ENCODE measurements at places on chromosomes 5 and 9.

DNA sequence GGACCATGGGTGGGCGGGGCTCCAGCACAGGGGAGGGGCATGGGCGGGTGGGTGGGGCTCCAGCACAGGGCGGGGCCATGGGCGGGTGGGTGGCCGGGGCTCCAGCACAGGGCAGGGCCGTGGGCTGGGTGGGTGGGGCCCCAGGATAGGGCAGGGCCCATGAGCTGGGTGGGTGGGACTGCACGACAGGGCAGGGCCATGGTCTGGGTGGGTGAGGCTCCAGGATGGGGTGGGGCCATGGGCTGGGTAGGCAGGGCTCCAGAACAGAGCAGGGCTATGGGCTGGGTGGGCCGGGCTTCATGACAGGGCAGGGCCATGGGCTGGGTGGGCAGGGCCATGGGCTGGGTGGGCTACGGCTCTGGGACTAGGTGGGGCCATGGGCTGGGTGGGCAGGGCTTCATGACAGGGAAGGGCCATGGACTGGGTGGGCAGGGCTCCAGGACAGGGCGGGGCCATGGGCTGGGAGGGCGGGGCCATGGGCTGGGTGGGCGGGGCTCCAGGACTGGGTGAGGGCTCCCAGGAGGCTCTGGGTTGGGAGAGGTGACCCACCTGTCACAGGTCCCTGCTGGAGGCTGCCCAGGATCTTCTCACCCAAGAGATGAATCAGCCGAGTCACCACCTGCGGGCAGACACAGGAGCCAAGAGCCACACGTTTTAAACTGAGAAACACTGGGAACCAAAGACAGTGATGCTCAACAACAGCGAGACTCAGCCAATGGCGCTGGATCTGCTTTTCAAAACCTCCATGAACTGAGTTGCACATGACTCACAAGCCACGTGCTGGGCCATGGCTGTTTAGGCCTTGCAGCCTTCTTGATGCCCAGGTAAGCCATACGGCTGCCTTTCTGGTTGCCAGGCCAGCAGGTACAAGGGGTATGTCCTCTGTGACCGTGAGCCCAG lies 33.6 kb upstream of the NSMF start:
- DNase-seq: no peak

DNA sequence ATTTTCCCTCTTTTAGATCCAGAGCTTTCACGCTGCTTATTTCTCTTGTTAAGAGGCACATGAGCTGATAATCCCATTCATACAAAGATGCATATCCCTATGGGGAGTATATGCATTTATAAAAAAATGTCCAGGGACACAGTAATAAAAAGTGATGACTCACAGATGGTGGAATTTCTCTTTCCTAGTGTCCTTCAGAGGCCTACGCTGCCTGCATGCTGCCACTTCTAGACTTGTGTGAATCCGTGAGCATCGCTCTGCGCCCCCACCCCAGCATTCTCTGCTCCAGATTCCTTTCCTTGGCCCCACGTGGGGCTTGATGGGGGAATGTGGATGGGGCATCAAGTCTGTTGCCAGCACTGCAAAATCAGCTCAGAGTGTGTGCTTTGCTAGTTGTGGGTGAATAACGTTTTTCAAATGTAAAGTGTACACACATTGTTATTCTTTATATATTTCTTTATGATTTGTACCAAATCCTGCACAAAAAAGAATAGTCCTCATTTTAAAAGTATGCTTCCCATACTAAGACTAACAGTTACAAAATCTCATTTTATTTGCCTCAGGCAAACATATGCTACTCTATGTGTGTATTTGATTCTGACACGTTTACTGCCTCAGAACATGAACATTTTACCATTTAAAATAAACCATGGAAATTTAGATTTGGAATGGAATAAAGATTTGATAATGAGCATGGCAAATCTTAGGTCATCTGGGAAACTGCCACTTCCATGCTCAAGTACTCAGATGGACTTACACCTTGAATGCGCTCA lies 22.4 kb upstream of the RASGRF2 start:
- DNase-seq: no peak

- DNase-seq: no peak
Observed at GRCh38 chr5:2240118-2240904, 357.6 kb upstream of the IRX4 start.

DNA sequence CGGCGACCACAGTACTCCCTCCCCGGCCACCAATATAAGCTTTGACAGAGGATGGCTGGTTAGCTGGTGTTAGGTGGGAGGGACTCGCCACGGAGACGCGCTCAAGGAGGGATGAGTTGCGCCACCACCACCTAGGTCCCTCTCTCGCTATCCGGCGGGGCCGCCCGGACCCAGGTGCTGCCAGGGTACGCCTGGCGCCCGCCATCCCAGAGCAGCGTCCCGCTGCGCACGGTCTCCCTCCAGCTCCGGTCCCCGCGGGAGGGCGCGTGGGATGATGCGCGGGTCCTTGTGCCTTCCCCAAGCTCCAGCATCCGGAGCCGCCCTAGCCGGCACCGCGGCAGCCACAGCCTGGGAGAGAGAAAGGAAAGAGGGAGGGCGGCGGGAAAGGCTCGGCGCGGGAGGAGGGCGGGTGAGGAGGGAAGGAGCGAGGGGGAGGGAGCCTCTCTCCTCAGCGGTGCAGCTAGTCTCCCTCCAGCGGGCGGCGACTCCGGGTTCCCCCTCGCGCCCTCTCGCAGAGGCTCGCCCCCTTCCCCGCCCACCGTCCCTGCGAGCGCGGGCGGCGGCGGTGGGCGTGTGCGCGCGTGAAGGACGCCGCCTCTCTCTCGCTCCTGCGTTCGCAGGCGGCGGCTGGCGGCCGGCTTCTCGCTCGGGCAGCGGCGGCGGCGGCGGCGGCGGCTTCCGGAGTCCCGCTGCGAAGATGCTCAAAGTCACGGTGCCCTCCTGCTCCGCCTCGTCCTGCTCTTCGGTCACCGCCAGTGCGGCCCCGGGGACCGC lies at the start of gene CAMK4:
TSS of gene CAMK4 (plus strand) at position 598 of the 774 bp plus-strand sequence. CDS start at position 698, 100 bp downstream.
- DNase-seq: no peak

GRCh38 chr5:108749128-108749861 lies 1.6 kb downstream of the FER start:
- no peak for DNase-seq

GRCh38 chr5:17228821-17229291 lies 11.4 kb downstream of the BASP1 start:
- DNase-seq: no peak

GRCh38 chr5:69512740-69513260 lies 20.2 kb downstream of the OCLN start:
- no peak for DNase-seq

DNA sequence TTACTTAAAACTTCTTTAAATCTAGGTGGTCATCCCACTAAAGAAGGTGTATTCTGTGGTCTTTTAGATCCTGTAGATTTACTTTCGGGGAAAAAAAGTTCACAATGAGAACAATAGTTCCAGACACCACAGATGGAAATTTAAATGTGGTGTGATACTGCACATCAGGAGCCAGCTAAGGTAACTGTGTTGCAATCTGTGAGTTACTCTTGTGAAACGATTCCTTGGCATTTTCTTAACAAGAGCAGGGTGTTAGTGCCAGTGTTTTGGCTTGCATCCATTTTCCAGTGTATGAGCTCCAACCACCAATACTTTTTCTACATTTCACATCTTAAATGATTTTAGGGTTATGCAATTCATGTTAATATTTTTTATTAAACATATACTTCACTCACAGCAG lies 674.5 kb downstream of the CETN3 start:
- no peak for DNase-seq
